ENCODE measurements at places on chromosomes 2 and 18.
A peak's percentile ranks its signal among the peaks of the same experiment; 100 is the strongest.

DNA sequence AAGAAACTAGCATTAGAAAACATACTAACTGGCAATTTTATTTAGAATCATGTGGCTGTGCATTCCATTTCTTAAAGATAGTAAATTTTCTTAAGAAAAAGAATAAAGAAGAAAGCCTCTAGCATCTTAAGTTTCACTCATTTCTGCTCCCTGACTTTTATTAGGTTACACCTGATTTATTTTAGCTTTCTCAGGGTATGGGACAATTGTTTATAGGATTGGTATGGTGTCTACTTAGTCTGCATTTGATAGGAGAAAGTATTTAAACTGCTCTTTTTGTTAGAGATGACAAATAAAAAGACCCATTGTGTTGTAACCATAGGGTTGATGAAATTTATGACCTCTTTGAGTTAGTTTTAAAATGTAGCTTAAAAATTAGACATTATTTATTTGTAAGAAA, 115.2 kb downstream of the PTPRM start:
- no peak for DNase-seq

- no peak for DNase-seq
Measured at GRCh38 chr2:112257575-112257974, 2.7 kb upstream of the ZC3H8 start.

DNA sequence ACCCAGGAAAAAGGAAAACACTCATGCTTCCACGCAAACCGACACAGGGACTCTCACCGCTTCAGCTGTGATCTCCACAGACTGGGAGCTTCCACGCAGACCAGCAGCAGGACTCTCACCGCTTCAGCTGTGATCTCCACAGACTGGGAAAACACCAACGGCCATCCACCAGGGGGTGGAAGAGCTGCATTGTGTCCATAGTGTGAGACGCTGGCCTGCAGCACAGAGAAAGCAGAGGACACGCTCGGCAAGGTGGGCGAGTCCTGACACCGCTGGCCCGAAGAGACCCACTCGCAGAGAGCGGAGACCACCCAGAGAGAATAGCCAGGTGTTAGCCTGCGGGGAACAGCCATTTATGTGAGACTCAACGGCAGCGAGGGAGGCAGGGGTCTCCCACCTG, 42.5 kb upstream of the NFATC1 start:
- no peak for DNase-seq

GRCh38 chr2:953975-954686, 3.5 kb downstream of the SNTG2 start:
- no peak for DNase-seq

- DNase-seq, result no peak
Measured at GRCh38 chr18:55105873-55106272, 146.6 kb upstream of the CCDC68 start.

DNA sequence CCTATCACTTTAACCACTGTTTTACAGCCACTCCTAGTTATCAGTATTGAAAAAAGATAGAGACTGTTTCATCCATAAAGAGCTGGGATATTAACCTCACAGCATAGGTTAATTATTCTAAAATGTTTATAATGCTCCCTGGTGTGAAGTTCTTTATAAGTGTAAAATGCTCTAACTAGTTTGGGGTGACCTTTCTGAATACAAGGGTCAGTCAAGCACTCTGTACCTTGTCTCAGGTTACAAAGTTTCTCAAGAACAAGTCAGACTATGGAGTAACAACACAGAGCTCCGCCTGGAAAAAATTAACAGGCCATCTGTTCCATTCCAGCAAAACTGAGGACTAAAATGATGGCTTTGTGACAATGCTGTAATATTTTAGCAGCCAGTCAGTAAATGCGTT, 107.4 kb downstream of the NOL4 start:
- peak; percentile 100 for DNase-seq

- no peak for DNase-seq
Measured at GRCh38 chr2:146597291-146597690, 1247.5 kb upstream of the ACVR2A start.

DNA sequence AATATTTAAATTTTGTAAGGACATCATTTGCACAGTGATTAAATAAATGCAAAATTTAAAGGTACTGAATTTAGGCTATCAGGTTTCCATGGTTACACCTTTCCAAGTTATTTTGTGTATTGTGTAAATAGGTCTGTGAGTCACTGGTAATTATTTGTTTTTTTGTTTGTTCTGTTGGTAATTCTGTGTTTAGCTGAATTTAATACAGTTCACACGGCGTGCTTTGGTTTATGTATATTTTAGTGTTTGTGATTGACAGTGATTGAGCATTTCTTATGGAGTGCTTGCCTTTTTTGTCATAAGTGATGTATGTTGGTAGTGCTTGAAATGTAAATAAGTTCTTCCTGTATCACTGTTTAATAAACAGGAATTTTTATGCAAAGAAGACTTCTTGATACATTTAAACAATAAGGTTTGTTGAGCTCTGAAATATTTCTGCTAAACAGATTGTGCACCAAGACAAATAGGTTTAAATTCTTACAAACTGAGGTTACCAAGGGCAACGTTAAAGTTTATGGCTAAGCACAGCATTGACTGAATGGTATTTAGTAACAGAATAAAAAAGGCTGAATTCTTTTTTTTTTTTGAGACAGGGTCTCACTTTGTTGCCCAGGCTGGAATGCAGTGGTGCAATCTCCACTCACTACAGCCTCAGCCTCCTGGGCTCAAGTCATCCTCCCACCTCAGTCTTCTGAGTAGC, 38.3 kb upstream of the DLX1 start:
- no peak for DNase-seq
